ENCODE measurements at places on chromosomes 5 and 9. TPM values are rescaled to one million over a fixed set of nuclear protein-coding genes. Genes with fewer than 3 reads are reported as not detected.

Gene SLIT3
- total RNA-seq: 4.2 TPM

Gene PHYKPL
- total RNA-seq: 179 TPM

- DNase-seq: peak; percentile 80
Observed at GRCh38 chr9:34546834-34547827, 24.3 kb upstream of the ENHO start.

DNA sequence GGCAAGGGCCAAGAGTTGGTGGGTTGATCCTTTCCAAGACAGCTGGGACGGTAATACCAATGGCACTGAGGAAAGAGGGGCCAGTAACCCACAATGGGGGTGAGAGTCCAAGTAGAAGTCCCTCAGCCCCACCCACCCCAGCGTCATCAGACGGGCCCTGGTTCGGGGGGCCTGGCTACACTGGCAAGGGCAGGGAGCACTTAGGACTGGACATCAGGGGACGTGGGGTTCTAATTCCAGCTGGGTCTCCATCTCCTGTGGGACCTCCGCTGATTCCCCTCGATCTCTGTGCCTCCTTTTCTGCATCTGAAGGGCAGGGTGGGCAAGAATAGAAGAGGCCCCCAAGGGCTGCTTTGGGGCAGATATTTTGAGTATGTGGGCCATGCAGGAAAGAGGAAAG lies 53.5 kb upstream of the FCN1 start:
- DNase-seq: no peak

GRCh38 chr5:123701511-123702200 lies 189.7 kb downstream of the CSNK1G3 start:
- DNase-seq: no peak

GRCh38 chr9:7212101-7212500 lies 454.3 kb downstream of the KDM4C start:
- DNase-seq: no peak

GRCh38 chr5:41445937-41446563 lies 64.4 kb downstream of the PLCXD3 start:
- no peak for DNase-seq

DNA sequence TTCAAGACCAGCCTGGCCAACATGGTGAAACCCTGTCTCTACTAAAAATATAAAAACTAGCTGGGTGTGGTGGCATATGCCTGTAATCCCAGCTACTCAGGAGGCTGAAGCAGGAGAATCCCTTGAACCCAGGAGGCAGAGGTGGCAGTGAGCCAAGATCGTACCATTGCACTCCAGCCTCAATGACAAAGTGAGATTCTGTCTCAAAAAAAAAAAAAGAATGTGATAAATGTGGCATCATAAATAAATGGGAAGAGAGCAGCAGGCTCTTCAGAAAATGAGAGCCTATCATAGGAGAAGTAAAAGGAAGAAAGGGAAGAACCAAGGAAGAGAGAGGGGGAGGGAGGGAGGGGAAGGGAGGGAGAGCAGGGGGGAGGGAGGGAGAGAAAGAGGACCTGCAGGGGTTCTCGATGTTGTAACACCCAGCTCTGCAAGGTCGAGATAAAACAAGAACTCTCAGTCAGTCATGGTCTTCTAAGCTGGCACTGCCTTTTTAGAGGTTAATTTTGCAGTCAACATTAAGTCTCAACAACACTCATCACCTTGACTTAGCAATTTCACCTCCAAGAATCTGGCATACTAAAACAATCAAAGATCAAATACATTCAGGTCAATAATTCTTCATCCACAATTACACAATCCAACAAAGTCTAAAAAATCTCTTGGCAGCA lies 68.7 kb upstream of the SIMC1 start:
- DNase-seq: no peak

GRCh38 chr9:135440620-135441019 lies 39.0 kb upstream of the PPP1R26 start:
- no peak for DNase-seq
